CD4-positive, alpha-beta T cell treated with Interleukin-2 at 100 ng/mL for 4 hours (primary cell): ENCODE measurements at places on chromosomes 7 and 10.

DNA sequence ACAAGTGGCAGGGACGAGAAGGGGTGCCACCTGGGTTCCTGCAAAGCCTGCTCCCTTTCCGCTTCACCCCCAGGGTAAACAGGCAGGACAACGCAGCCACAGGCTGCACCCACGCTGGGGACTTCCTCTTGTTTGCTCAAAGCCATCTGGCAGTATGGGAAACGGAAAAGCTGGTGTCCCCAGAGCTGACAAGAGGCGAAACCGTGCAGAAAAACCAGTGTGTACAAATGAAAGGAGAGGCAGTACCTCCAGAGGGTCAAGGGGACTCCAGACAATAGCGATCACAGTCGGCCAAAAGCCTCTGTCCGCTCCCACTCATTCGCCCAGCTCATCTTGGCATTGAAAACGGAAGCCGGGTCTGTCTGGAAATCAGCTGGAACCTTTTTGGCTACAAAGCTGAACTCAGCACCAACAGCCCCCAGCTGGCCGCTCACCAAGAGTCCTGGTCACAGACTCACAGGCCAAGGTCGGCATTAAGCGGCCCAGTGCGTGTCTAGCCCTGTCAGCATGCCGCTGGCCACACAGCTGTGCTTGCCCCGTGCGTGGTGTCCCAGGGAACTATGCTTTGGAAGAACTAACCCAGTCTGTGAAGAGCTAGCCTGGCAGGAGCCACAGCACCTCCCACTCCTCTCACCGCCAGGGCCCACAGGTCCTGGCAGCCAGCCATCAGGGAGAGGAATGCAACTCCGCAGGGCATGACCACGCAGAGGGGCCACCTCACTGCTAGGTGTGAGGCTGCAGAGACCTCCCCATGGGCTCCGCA lies 10.4 kb downstream of the TNS3 start:
- DNase-seq = no peak

DNA sequence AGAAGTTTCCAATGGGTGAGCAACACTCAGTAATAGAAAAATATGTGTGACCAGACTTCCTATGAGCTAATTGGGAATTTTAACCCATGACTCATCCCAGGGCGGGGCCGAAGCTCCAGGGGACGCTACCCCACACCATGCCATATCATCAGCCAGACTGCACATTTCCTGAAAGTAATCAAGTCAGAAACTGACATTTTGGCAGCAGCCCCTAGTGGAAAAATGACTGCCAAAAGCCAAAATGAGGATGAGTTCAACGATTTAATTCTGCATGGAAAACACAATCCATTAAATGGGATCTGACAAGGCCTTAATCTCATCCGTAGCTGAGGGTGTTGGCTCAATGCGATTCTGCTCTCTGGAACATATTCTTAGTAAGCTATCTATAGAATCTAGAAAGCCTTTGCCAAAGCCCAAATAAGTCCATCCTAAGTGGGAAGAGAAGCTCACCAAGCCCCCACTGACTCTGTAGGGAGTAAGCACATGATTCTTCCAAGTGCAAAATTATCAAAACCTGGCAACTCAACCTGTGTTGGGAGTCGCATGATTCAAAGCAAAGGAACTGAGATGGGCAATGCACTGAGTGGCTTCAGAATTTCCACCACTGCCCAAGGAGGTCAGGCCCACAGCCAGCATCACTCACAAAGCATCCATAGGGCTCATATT lies 93.1 kb upstream of the PDE1C start:
- no peak for DNase-seq

- DNase-seq = no peak
Measured at GRCh38 chr10:4467481-4467880, 358.5 kb upstream of the AKR1E2 start.

DNA sequence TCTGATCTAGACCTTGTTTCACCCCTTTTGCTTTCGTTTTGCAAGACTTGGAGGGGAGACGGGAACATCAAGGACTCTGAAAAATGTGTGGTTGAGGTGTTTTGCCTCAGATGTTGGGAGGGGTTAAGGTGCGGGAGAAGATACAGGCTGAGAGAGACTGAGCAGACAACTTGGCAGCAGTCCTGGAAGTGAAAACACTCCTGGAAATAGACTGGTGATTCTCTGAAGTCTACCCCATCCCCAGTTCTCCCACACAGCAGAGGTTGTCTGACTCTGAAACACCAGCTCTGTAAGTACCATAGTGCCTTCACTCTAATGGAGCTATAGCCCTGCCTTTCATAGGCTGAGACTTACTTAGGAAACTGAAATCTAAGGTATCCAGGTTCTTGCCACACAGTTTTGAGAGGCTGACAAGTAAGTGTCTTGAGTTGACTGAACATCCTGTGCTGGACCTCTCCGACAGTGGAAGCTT lies 152.5 kb downstream of the PPP1R9A start:
- no peak for DNase-seq

DNA sequence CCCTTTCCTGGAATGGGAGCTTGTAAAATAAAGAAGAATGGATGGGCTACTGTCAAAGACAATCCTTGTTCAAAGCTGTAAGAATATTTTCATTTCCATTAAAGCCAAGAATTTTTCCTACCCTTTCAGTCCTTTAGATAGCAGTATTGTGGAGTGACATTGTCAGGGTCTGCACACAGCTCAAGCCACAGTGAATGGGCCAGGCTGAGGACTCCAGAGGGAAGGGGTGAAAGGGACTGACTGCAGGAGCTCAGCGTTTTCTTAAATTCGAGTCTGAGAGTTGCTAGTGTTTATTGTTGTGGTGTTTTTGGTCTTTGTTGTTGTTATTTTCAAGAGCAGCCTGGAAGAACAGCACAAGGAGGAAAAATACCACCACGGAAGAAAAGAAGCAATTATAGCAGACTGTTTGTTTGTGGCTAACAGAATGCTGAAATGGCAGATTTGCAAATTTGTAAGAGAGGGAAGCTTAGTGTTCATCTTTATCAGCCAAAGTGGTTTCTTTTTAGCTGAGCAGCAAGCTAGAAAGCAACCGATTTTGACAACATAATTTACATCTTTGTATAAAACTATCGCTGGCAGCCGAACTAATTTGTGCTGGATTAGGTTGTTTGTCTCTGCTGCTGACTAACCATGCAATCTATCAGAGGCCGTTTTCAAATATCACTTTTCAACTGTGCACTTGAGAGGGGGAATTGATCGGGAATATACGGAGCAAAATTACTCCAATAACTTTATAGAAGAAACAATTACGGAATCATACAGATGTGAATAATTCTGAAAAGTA lies 192.1 kb downstream of the LRMDA start:
- no peak for DNase-seq

DNA sequence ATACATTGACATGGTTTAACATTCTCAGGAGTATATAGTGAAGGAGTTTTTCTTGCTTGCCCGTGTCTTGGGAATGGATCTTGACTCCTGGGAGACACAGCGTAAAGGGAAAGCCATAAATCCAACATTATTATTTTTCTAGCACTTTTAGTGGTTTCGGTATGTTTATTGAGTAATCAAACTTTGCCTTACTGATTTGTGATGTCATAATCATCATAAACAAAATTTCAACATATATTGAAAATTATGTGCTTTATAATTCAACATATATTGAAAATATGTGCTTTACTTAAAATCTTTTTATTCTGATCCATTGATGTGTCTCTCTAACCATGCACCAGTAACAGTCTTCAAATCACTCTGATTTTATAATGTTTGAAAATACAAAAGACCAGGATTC lies 20.2 kb upstream of the OR2A5 start:
- no peak for DNase-seq

- no peak for DNase-seq
Measured at GRCh38 chr10:27256299-27257189, 15.9 kb upstream of the ACBD5 start.

- DNase-seq = no peak
Measured at GRCh38 chr7:23467806-23468525, 2.3 kb downstream of the IGF2BP3 start.
